ENCODE measurements at places on chromosomes 11 and 22.

DNA sequence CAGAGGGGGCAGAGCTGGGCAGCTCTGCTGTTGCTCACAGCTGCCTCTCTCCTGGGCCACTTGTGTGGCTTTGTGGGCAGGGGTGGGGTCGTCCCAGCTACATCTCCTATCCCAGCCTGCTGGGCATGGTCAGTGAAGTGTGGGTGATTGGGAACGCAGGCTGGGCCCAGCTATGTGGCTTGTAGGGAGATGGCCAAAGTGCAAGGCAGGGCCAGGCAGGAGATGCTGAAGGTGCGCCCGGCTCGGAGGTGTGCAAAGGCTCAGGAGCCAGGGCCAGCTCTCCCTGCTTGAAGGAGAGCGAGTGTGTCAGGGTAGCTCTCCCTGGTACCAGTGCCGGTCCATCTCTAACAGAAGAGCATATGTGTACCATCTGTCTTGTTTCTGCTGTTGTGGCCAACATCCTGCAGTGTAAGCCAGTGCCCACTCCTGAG, 8.4 kb upstream of the RANBP1 start:
- no peaks in the 10 kb centered on the region for H3K27me3 ChIP-seq
- H3K4me3 ChIP-seq = no peak overlapping the region
- H3K27ac ChIP-seq = no peak overlapping the region
- H3K36me3 ChIP-seq = peaks cover 74% of the 10 kb centered on the region
- H3K4me1 ChIP-seq = no peaks in the 10 kb centered on the region

DNA sequence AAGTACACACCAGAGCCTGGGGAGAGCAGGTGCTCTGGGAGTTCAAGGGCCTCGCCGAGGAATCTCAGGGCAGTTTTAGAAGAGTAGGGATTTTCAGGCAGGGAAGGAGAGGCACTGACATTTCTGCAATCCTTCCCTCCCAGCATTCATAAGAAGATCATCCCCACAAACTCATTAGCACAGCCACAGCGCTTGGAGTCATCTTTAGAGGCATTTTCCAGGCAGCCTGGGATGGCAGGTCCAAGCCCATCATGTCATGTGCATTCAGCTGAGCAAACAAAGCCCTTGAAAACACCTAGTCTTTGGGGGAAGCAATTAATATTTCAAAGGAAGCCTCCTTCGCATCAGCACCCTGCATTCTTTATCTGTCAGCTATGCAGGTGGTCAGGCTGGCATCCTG, 43.8 kb downstream of the MAP6 start:
- no peaks in the 10 kb centered on the region for H3K27me3 ChIP-seq
- H3K4me1 ChIP-seq = no peaks in the 10 kb centered on the region
- H3K27ac ChIP-seq = no peak overlapping the region
- H3K36me3 ChIP-seq = no peaks in the 10 kb centered on the region
- H3K4me3 ChIP-seq = no peak overlapping the region

GRCh38 chr22:30694171-30694639, 469 bp upstream of the OSBP2 start:
- no peak overlapping the region for H3K27ac ChIP-seq
- H3K27me3 ChIP-seq = no peaks in the 10 kb centered on the region
- peak; percentile 67 for DNase-seq
- H3K4me3 ChIP-seq = peak overlapping the region; percentile 69

GRCh38 chr11:117843666-117844484, 19.3 kb upstream of the FXYD2 start:
- DNase-seq = peak; percentile 87
- H3K4me3 ChIP-seq = no peak overlapping the region
- H3K36me3 ChIP-seq = no peaks in the 10 kb centered on the region
- H3K27ac ChIP-seq = no peak overlapping the region
- no peaks in the 10 kb centered on the region for H3K27me3 ChIP-seq
- H3K4me1 ChIP-seq = no peaks in the 10 kb centered on the region

- H3K27ac ChIP-seq = no peak overlapping the region
- H3K4me1 ChIP-seq = no peaks in the 10 kb centered on the region
- H3K36me3 ChIP-seq = peaks cover 8% of the 10 kb centered on the region
- H3K27me3 ChIP-seq = no peaks in the 10 kb centered on the region
- H3K4me3 ChIP-seq = no peak overlapping the region
Measured at GRCh38 chr22:21915624-21916308, 36.9 kb downstream of the PPM1F start.

GRCh38 chr22:27317971-27318428, 483.6 kb downstream of the MN1 start:
- H3K27me3 ChIP-seq = no peaks in the 10 kb centered on the region
- no peak overlapping the region for H3K4me3 ChIP-seq
- H3K4me1 ChIP-seq = peaks cover 6% of the 10 kb centered on the region

- no peaks in the 10 kb centered on the region for H3K27me3 ChIP-seq
- H3K4me3 ChIP-seq = no peak overlapping the region
- H3K36me3 ChIP-seq = no peaks in the 10 kb centered on the region
Measured at GRCh38 chr11:12723421-12724300, 49.4 kb downstream of the TEAD1 start.

DNA sequence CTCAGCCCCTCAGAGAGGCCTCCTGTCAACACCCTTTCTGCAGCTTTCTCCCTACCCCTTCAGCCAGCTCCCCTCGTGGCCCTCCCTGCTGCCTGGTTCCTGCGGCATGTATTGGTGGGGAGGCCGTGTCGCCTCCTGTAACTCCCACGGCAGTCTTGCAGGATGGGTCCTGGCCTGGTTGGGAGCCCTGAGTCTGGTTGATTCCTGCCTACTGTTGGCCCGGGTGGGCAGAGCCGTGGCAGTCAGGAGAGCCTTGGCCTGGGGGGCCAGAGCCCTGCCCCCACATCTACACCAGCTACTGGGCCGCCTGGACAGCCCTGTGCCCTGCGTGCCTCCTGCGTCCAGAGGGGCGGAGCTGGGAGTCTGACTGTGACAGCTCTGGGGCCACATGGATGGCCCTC, 30.3 kb upstream of the GRAMD4 start:
- no peak overlapping the region for H3K4me3 ChIP-seq
- H3K4me1 ChIP-seq = no peaks in the 10 kb centered on the region
- H3K27me3 ChIP-seq = no peaks in the 10 kb centered on the region

DNA sequence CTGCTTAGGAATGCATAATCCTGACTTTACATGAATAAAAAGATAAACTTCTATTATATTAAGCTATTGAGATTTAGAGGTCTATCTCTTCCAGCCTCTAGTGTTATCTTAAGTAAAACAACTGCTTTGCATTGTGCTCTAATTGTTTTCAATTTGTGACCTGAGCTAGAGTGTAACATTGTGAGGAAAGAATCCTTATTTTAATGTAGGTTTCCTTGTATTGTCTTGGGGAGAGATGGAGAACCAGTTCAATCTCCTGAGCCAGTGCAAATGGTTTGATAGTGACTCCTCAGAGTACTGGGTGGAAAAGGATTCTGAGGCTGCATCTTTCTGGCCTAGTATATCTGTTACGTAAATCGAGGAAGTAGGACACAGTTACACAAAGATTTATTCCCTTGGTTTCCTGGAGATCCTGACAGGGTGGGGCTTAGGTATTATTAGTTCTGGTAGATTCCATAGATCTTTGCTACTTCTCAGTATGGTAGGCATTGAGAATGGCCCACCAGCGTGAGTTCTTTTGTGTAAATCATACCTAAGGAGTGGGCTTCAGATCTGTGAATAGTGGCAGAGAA, 683.5 kb upstream of the CCDC179 start:
- no peak for DNase-seq
- no peaks in the 10 kb centered on the region for H3K27me3 ChIP-seq

DNA sequence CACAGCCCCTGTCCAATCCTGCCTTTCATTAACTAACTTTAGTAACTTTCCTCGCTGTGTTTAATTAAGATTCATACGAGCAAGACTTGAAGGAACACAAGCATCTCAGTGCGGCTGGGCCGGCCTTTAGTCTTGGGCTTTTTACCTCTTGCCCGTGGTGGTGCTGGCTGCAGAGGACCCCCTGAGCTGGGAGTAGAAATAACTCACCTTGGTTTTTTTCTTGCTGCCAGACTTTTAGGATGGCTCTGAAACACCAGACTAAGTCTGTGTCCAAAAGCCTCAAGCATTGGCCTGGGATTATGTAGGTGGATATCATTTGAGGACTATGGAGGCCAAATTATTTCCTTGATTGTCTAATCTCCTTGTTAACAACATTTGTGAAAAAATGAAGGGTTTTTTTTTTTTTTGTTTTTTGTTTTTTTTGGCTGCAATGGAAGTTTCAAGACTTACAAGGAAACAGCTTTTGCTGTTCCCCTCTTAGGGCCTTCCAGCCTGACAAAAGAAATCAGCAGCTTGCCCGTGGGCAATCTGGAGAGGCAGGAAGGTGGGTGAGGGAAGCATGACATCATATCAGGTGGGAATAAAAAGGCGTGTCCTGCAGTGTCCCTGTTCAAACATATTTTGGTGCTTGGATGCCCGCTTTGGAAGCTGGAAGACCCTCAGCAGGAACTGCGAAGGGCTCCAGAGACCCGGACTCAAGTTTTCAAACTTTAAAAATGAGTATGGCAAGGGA, 44.0 kb downstream of the SMIM38 start:
- H3K4me1 ChIP-seq = no peaks in the 10 kb centered on the region
- no peaks in the 10 kb centered on the region for H3K27me3 ChIP-seq
- H3K36me3 ChIP-seq = no peaks in the 10 kb centered on the region
- no peak overlapping the region for H3K27ac ChIP-seq
- H3K4me3 ChIP-seq = no peak overlapping the region

- no peak overlapping the region for H3K4me3 ChIP-seq
- no peak overlapping the region for H3K27ac ChIP-seq
- DNase-seq = no peak
- no peaks in the 10 kb centered on the region for H3K4me1 ChIP-seq
- H3K36me3 ChIP-seq = peaks cover 10% of the 10 kb centered on the region
Measured at GRCh38 chr11:94588366-94588942, 21.3 kb downstream of the PIWIL4 start.

DNA sequence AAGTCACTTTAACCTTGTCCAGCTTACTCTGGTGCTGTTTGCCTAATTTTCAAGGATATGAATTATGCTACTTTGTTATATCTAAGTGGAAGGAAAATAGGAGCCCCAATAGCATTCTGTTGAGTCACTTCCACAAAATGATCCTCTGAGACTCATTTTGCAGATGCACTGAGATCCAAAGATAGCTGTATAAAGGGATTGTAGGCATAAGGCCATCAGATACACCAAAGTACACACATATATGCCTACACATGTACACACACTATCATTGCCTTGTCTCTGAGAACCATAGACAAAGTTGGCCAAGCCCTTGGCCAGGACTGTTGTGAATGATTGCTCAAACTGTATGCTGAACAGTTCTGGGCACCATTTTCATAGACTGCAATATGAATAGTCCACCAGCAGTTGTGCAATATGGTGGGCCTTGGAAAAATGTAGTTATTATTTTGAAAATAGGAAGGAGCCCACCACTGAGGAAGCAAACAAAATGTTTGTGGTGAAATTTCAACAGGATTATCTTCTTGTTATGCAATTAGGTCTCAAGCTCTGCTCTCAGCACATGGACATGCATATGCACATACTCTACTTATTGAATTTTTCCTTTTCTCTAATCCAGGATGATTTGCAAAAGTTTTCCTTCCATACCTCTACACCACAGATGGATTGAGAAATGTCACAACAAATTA, 186.0 kb upstream of the CTSC start:
- no peak for DNase-seq
- H3K36me3 ChIP-seq = no peaks in the 10 kb centered on the region
- H3K27ac ChIP-seq = no peak overlapping the region
- H3K27me3 ChIP-seq = no peaks in the 10 kb centered on the region
- no peaks in the 10 kb centered on the region for H3K4me1 ChIP-seq
- H3K4me3 ChIP-seq = no peak overlapping the region

GRCh38 chr22:37880668-37881440, 25.2 kb upstream of the MICALL1 start:
- no peak for DNase-seq
- H3K36me3 ChIP-seq = peaks cover 67% of the 10 kb centered on the region
- H3K27ac ChIP-seq = no peak overlapping the region
- H3K4me3 ChIP-seq = no peak overlapping the region

DNA sequence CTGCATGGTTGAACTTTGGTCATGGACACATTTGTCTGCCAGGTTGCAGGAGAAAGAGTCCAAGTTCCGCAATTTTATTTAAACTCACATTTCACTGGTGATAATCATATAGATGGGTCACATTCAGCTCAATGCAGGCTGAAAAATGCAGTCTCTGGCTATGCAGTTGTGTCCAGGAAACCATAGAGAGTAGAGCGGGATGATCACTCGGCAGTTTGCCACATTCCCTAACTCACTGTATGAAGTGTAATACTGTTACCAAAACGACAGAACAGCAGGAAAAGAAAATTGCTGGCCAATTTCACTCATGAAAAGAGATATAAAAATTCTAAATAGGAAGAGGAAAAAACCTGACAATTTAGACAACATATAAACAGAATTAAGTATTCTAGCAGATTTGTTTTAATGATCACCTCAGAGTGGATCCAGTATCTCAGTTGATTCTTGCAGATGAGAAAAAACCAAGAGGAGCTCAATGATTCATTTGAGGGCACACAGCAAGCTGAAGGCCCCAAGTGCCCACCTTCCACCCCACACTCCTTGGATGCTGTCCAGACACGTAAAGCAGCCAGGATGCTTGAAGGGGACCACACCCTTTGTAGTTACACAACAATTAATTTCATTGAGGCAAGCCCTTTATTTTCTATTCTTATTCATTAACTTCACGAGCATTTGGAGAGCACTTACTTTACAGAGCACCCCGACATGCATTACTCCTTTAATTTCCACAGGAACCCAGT, 422.3 kb downstream of the SOX6 start:
- H3K27me3 ChIP-seq = no peaks in the 10 kb centered on the region
- no peak for DNase-seq
- no peaks in the 10 kb centered on the region for H3K4me1 ChIP-seq
- H3K4me3 ChIP-seq = no peak overlapping the region
- no peaks in the 10 kb centered on the region for H3K36me3 ChIP-seq

DNA sequence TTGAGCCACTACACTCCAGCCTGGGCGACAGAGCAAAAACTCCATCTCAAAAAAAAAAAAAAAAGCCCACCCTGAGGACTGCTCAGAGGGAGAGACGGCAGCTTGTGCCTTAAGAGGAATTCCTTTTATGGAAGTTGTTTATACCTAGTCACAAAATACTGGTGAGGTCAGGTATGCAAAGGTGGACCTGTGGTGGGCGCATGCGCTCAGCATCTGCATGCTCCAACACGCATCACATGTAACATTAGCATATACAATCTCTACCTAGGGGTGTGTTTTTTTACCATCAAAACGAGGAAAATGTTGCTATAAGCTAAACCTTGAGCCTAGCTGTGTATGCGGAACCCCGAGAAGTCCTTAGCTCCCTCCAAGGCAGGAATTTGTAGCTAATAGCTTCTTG, 6.8 kb upstream of the SART1 start:
- no peaks in the 10 kb centered on the region for H3K27me3 ChIP-seq
- no peaks in the 10 kb centered on the region for H3K36me3 ChIP-seq
- DNase-seq = no peak
- H3K4me3 ChIP-seq = no peak overlapping the region
- H3K27ac ChIP-seq = no peak overlapping the region
- H3K4me1 ChIP-seq = no peaks in the 10 kb centered on the region

Data from ascending aorta (tissue), 2 donors.